KG1 (cell line): ENCODE measurements at places on chromosomes 1 and 21.

GRCh38 chr1:214709241-214709640 is 106.2 kb downstream of the CENPF start:
- no peak for DNase-seq

GRCh38 chr21:39776589-39776988 is 31.6 kb downstream of the IGSF5 start:
- DNase-seq: no peak

DNA sequence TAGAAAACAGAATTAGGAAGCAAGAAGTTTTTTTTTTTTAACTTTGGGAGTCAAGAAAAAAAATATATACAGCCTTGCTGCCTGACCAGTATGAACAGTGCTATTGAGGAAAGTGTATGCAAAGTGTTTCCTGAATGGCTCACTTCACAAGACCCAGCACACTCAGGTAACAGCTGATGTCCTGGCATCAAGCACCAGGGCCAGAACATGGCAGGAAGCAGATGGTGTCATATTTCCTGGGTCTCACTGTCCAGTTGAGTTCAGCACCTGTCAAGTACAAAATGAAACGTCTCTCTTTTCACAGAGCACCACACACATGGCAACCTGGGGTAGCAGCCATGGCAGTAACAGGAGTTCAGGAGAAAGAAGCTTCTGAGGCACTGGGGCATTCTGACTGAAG is 372.3 kb downstream of the TTLL7 start:
- no peak for DNase-seq

DNA sequence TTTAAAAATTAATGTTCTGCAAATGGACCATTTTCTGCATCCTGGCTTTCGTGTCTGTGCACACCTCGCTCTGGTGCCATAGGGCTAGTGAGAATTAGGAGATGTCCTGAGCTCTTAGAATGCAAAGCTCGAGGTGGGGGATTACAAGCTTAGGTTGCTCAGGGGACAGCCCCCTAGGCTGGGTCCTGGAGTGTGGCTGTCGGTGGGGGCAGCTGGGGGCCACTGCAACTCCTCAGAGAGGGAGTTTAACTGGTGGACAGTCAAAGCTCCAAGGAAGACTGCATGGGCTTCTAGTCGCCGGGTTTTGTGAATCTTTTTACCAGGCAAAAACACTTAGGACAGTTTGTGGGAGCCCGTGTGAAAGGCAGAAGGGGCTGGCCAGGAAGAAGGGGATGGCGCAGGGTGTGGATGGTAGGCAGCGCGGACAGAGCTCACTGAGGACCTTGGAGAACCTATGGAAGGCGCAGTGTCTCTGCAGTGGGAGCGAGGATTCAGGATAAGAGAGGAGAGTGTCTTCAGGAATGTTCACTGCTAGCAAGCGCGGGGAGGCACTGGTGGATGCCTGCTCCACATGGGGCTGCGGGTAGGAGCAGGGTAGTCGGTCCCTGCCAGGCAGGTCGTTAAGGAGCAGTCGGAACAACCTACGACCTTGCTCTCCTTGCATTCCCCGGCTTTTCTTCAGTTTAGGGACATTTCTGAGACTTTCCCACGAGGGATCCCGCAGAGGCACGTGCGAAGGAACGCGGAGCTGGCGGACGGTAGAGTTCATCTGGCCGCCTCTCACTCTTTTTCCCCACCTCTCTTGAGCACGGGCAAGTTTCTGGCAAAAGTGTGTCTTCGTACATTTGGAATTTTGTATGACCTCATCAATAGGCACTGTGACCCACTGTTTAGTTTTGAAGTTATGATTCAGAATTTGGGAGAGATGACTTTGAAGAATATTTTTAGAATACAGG is 12.9 kb upstream of the KCNE1 start:
- no peak for DNase-seq

DNA sequence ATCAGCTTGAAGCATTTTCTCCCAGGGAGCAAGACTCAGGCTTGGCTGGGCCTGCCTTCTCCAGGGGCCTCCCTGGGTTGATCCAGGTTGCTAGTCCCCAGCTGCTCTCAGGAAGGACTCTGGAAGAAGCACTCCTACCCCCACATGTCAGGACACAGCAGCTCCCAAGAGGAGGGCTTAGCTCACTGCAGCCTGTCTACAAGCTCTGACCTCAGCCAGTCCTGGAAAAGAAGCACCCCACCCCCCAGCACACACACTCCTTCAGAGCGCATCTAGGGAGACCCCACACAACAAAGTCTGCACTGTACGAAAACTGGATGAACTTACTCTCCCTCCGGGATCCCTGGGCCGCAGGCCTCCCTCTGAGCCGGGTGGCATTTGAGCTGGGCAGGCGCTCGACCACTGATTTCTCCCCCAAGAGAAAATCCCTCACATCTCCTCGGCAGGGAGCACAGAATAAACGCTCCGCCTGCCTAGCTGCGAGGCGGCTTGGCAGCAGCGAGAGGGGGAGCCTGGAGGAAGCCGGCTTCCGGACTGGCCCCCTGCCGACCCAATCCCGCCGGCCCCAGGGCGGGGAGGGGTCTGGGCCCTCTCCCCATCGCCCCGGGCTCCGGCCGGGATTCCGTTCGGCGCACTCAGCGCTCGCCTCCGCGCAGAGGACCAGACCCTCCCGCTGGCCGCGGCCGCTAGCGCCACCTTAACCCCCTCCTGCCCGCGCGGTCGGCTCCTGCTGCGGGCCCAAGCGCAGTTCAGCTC is at the start of gene KCNA2:
TSS of gene KCNA2 (minus strand) at position 458 of the 756 bp plus-strand sequence. CDS start 1,576 bp downstream, outside the sequence.
- DNase-seq: no peak

DNA sequence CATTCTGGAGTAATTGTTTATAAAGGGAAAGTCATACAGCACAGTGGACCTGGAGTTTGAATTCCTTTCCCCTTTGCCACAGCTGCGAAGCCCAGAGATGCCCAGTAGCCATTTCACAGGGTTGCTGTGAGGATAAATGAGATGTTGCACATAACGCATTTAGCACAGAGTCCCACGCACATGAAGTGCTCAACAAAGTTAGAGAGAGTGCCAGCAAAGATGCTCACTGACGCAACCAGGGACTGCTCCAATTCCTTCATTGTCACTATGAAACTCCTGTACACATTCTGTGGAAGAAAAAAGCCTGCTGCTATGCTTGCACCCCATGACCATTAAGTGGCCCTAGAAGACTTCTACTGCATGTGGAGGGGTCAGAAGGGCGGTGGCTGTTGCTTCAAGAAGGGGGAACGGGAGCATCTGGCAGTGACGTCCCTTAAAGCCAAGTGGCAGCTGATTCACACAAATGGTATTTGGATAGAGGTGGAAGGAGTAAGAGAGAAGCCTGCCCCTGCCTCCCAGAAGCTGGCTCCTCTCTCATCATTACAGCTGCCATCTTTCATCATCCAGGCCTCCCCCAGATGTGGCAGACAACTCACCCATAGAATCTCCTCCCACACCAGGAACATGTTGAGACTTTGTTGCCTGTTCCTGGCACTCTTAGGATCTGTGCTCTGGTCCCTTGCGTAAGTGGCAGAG is 26.5 kb upstream of the VAV3 start:
- DNase-seq: no peak

DNA sequence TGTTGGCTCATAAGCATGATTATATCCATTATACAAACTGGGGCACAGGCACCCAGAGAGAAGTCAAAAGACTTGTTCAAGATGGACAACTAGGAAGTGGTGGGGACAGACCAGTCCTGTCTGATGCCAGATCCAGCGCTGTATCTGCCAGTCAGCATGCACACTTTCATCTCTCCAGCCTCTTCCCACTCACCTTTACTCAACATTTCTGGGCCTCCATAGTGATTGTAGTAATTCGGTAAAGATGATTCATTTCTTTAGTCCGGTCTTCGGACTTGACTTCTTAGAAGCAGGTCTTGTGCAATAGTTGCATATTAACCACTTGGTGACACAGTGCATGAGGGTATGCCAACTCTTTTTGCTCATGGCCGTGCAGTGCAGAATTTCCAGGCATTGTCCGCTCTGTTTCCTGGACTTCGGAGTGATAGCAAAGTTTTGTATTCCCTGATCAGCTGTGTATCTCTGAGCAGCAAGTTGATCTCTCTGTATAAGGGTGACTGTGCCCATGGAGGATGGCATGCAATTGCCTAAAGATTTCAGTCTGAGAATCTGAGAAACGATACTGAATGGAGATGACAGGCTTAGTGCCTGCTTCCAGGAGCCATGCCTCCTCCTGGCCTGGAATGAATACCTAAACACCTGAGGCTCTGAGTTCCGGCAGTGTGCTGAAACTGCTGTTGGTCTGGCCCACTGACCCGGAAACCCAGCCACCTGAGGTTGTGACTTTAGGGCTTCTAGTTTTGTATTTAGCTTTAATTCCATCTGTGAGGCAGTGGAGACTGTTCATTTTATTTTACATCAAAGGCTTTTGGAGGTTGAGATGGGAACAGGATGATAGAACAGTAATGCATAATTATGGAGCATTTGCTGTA is 39.0 kb downstream of the GALNT2 start:
- no peak for DNase-seq

DNA sequence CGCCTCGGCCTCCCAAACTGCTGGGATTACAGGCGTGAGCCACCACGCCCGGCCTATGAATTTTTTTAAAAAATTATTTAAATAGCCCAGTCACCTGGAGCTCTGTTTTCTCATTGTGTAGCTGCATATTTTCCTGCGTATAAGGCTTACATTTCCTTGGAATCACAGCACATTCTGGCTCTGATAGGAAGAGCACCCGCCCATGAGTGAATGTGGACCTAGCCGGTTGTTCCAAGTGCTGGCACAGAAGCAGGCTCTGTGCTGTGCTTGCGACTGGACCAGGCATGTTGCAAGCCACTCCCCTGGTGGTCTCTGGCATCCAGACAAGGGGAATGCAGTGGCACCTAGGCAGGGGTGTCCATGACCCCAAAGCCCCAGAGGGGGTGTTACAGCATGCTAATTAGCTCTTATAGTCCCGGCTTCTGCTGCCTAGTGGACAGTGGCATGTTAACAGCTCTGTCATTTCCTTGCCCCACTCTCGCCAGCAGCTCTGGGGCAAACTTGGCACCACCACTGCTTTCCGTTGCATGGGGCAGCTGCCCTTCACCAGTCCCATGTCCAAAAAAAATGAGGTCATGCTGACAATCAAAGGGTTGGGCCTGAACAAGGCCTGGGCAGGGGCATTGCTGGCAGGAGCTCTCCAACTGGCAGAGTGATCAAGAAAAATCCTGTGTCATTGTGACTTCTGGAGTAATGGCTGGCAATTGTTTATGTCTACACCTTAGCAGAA is 5.2 kb upstream of the VTCN1 start:
- DNase-seq: no peak

DNA sequence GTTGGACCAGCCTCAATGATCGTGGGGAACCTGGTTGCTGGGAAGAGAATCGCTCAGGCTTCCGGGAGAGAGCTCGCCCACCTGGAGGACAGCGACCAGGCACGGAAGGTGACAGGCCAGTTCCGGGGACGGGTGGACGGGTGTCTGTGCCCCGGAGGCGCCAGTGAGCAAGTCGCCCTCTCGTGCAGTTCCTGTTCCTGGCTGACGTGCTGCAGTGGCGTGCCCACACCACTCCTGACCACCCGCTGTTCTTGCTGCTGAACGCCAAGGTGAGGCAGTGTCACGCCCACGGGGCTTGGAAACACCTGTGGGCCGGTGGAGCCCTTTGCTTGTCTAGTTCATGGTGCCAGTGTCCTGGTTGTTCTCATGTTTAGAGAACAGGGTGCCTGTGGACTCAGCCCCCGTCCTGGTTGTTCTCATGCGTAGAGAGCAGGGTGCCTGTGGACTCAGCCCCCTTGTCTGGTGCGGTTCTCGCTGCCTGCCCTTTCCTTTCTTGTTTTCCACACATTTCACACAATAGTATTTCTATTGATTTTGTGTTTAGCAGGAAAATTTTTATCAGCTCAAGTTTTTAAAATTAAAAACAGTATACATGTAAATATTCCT is 53.1 kb downstream of the S100B start:
- DNase-seq: no peak

- no peak for DNase-seq
Measured at GRCh38 chr1:116918714-116919357, 9.1 kb downstream of the PTGFRN start.

DNA sequence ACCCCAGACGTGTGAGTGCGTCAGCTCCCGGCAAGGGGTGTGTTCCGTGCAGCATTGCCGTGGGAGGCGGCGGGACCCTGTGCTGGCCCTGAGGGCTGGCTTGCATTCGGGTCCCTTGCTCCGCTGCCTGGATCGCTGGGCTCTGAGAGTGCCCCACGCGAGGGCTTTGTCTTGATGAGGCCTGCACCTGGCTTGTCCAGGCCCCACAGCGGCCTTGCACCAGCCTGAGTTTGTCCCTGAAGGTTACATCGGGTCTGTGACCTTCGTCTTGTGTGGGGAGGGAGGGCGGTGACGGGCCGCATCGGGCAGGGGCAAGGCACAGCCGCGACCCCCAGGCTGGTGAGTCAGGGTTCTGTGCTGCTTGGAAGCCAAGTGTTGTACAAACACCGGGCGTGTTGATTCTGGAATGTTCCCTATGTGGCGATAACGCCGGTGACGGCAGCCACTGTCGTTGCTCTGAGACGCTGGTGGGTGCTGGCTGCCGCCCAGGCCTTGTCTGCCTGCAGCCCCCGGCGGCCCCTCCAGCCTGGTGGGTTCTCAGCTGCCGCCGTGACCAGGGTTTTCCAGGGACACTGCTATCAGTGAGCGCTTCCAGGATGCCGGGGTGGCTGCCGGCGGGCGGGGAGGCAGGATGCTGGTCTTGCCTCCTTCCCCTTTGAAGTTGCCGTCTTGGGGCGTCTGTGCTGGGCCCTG is 42.9 kb downstream of the SLX9 start:
- DNase-seq: no peak
